AG08395 (cell line): ENCODE measurements at places on chromosomes 3 and 15.

GRCh38 chr3:14428087-14429033 lies 26.0 kb downstream of the SLC6A6 start:
- no peak for DNase-seq

GRCh38 chr15:31273258-31273941 lies 53.2 kb upstream of the KLF13 start:
- no peak for DNase-seq

- no peak for DNase-seq
Observed at GRCh38 chr3:133404920-133405319, 5.1 kb downstream of the BFSP2 start.

GRCh38 chr15:101453123-101454120 lies 36.1 kb downstream of the PCSK6 start:
- no peak for DNase-seq

DNA sequence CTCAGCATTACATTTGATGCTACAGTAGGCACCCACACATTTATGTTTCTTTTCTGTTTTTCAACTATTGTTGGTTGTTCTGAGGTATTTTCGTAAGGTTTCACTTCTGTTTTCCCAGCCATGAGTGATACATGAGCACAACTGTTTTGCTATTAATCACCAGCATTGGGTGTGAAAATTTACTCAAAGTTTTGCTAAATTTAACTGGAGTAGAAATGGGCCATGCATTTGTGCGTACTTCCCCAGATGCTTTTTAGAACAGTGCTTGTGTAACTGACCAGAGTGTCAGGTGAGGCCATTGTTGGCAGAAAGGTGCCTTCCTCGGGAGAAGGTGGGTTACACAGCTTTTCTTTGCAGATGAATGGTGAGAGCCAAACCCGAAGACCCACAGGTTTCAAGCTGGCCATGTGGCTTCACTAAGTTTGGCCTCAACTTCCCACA lies 70.4 kb downstream of the ST6GAL1 start:
- DNase-seq: no peak

- DNase-seq: peak; percentile 42
Observed at GRCh38 chr3:155302481-155302880, 9.0 kb upstream of the STRIT1 start.

- DNase-seq: peak; percentile 66
Observed at GRCh38 chr3:186298876-186299275, 63.2 kb downstream of the DGKG start.

DNA sequence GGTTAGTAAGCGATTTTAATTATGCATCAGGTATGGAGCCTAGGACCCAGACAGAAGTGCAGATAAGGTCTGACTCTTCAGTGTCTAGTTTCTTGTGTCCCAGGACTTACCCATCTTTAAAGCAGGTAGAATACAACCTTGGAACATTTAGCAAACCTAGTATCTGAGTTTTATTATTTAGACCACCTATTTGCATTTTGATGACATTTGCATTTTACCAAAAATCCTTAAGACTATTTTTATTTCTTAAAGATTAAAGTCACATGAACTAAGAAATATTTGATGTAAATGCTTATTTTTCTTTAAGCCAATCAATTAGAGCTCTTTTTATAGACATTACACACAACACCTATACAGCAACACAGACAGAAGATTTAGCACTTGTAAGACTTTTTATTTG lies 939.1 kb downstream of the OTOL1 start:
- no peak for DNase-seq

DNA sequence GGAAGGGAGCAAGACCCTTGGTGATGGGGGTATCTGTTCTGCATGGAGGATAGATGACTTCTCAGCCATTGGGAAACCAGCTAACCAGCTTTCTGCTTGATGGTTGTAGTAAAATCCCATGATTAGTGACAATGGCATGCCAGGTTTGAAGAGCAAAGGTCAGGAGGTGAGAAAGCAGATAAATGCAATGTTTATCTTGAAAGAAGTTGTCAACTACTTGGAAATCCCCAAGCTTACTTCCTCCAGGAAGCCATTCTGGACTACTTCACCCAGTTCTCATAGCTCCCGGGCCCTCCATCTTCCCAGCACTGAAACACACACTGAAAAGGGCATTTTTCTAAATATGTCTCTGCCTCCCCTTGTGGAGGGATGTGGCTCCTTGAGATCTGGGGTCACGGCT lies 51.3 kb downstream of the SMAD3 start:
- no peak for DNase-seq
